Activated naive CD4-positive, alpha-beta T cell treated with Interleukin-2 at 50 U/mL for 16 hours (primary cell): ENCODE measurements at places on chromosomes 4 and X.
A peak's percentile ranks its signal among the peaks of the same experiment; 100 is the strongest.

DNA sequence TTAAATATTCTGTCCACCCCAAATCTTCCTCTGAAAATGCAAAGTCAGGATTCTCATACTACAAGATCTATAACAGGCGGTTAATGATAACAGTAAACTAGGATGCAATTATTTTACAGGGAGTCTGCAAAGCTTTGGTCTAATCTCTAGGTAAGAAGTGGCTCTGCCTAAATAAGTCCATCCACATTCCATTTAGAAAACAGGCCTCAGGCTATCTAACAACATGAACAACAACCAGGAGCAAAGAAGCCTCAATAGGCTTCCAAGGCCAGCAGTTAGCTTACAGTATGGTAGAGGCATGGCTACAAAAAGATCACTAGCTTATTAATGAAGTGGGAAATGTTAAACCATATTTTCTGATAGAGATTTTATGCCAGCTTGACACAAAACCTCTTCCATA lies 6.4 kb downstream of the MAB21L2 start:
- no peak for DNase-seq

DNA sequence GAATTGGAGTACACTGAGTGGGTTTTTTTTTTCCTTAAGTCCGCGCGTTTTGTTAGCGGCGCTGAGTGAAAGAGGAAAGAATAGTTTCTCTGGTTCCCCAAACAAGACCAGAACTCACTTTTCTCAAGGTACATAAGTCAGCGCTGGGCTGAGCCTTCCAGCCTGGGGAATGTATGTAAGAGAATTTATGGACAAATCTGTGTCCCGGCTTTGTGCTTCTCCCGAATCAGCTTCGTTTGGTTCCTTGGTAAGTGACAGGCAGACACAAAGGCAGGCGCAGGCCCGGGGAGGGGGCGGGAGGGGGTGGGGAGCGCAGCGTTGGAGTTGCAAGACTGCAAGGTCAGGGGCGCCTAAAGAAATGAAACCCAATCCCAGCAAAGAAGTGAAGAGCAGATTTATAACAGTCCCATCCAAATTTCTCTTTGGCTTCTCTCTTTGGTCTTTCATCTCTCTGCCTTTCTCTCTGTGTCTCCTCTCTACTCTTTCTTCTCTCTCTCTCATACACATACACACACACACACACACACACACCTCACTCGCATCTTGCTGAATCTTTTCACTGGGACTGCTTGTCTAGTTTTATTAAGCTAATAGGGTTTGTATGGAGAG lies 981 bp downstream of the TET2 start:
- peak; percentile 29 for DNase-seq

DNA sequence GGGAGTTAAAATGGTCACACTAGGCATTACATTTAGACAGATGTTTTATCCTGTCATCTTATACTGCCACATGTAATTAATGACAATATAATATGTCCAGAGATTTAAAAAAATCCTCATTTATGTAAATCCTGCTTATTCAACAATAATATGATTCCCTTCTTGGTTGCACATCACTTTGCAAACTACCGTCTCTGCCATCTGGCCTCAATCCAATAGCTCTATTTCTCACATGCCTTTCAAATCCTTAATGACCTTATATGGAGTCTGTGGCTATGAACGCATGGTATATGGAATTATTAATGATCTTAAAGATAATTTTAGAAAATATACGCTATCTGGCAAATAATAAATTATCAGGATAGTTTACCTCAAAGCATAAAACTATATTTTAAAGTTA lies 144.5 kb downstream of the NPNT start:
- DNase-seq = no peak

GRCh38 chr4:140343303-140343702 lies 30.1 kb upstream of the SCOC start:
- no peak for DNase-seq

DNA sequence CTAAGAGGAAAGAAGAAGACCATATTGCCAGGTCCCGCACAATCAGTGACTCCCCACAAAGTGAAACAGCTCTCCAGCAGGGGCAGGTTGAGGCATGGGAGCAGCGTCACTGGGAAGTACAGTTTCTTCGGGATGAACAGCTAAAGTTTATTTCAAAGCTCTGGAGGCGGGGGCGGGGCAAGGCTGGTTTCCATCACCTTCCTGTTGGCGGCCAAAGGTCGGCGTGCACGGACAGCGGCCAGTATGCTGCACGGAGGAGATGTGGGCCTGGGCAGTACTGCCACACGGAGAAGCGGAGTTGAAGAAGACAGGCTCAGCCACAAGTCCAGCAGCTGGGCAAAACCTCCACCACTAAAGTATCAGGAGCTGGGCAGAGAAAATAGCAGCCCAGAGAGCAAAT lies 951 bp upstream of the ZNF518B start:
- no peak for DNase-seq

- DNase-seq = no peak
Observed at GRCh38 chr4:87886083-87886482, 53.3 kb downstream of the MEPE start.

GRCh38 chr4:36870121-36870520 lies 374.4 kb upstream of the NWD2 start:
- no peak for DNase-seq

- DNase-seq = no peak
Observed at GRCh38 chr4:39484582-39485272, 25.9 kb downstream of the LIAS start.

DNA sequence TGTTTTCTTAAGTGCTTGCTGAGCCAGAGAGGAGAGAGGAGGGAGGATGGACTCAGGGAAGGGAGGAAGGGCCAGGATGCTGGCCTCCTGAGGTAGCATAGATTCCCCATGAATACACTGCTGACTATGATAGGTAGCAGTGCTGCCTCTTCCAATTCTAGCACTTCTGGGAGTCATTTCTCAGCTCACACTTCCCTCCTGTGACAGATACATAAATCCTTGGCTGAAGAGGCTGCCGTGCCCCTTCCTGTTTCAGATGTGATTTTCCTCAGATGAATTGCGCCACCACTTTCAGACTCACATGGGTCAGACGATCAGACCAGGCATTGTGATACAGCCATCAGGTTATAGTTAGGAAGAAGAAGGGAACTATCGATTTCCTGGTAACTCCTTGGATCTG lies 22.4 kb downstream of the TSC22D3 start:
- no peak for DNase-seq

GRCh38 chrX:9476810-9477575 lies 12.1 kb downstream of the TBL1X start:
- no peak for DNase-seq

DNA sequence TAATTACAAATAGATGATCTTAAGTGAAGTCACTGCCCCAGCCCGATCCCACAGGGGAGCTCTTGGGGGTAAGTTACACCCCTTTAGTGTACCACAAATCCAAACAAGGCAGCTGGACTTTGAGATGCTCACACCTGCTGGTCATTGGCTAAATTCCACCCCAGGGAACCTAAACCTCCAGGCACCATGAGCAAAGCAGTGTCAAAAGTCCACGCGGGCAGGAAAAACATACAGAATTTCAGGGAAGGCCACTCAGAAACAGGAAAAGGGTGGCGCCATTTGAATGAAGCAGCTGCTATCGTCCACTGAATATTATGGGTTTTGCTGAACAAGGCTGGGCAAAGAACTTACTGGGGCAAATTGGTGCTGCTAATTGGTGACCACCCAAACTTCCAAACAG lies 30.9 kb downstream of the SUPT20HL1 start:
- no peak for DNase-seq

DNA sequence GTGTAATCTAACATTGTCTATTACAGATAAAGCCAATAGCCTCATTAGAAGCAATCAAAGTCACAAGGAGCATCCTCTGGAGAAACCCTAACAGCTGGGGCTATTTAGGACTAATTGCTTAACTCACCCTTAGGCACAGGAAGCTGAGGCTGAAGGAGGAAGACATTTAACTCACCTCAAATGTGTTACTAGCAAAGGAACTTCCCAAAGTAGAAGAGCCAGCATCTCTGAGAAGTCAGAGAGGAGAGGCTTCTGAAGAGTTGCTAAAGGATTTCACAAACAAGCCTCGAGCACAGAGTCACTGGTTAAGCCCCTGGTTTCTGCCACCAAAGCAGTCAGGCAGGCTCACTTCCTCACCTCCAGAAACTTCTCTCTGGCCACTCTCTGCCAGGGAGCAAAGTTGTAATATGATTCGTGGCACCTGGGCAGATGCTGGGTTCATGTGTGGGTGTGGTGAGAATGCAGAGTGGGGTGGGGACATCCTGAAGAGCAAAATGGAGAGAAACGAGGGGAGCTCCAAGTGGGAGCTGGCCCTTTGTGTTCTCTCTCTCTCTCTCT lies 201.3 kb downstream of the HS6ST2 start:
- DNase-seq = no peak

- no peak for DNase-seq
Observed at GRCh38 chr4:8657381-8658088, 65.0 kb downstream of the CPZ start.

DNA sequence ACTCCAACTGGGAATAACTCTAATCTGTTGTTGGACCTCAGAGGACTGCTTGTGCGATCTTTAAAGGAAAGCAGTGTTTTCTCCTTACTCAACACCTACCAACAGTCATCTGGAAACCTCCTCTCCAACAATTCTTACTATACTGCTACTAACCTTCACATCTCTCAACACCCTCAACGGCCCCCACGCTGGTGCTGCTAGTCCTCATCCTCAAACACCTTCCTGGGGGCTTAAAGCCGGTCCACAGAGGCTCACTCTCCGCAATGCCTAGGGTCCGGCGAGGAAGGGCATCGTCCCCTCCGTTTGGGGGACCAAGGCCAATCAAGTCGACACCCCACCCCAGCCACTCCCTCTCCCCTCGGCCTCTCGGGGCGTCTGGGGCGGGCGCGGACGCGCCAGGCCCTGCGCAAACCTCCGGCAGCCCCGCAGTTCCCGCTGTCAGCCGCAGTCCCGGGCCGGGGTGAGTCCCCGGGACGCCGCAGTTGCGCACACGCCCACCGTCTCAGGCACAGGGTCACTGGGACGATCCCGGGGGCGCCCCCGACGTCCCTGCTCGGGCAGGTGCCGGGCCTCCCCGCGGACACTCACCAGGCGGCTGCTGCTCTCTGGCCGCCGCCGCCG lies 418 bp downstream of the TAB3 start:
- peak; percentile 27 for DNase-seq

DNA sequence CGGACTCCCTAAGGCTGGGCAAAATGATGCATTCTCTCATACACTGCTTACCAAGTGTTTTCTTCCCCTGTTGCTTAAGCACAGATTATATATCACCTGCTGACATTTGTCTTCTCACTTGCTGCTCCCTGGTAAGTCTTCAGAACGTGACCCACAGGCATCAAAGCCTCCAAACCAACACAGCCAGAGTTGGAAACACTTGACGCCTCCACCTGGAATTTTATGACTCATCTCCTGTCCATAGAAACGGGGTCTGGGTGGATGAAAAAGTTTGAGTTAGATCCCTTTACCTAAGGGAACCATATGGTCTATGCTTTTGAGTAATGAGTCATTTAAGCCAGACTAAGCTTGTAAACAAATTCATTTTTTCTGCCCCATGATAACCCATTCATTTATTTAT lies 251.6 kb downstream of the USP46 start:
- no peak for DNase-seq
